ENCODE measurements at places on chromosomes 4 and X. TPM values are rescaled to one million over a fixed set of nuclear protein-coding genes. Genes with fewer than 3 reads are reported as not detected.

Gene MAGED4
- 1.7 TPM for total RNA-seq

Gene DCAF8L2
- total RNA-seq, result not detected

Gene NLGN4X
- 3.2 TPM for total RNA-seq

Gene CENPE
- total RNA-seq, result 1.8 TPM

Gene FGF13
- not detected for total RNA-seq

Data from mammary epithelial cell (primary cell).